Pancreas (tissue), 10 donors: ENCODE measurements at places on chromosomes 16 and 17. TPM values are rescaled to one million over a fixed set of nuclear protein-coding genes. Genes with fewer than 3 reads are reported as not detected.

GRCh38 chr16:57297856-57298255, 13.4 kb upstream of the PLLP start:
- no peaks in the 10 kb centered on the region for H3K4me1 ChIP-seq
- no peaks in the 10 kb centered on the region for H3K36me3 ChIP-seq
- no peak for DNase-seq
- no peak overlapping the region for H3K4me3 ChIP-seq
- H3K27ac ChIP-seq = no peak overlapping the region

Gene CDH5
- 5.2 TPM for total RNA-seq

Gene NUDT21
- total RNA-seq = 57.6 TPM

Gene CD300E
- total RNA-seq = 0.16 TPM

DNA sequence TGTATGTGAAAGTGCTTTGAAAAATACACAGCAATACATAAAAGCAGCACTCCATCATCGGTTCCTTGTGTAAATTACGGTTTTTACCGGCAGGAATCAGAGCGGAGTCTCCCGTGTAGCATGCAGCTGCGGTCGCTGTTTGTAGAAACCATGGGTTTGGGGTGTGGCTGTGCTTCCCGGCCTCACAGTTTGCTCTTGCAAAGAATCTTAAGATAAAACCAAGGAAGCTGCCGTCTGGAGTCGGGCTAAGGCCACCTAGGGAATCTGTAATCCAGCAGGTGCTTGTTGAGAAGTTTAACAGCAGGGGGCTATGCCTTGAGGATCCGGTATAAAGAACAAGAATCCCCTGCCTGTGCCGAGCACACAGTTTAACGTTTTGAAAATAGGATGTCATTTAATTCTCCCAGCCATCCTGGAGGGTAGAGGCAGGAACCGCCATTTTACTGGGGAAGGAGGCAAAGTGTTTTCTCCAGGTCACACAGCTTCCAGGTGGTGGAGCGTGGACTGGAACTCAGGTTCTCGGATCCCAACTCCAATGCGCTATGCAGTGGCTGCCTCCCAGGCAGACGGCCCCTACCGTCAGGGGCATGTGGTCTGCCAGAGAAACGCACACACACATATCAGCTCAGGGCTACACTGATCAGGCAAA, 6.0 kb upstream of the TLCD3A start:
- no peaks in the 10 kb centered on the region for H3K27me3 ChIP-seq
- no peak for DNase-seq
- H3K27ac ChIP-seq = no peak overlapping the region
- H3K36me3 ChIP-seq = no peaks in the 10 kb centered on the region
- H3K4me3 ChIP-seq = no peak overlapping the region

- no peak overlapping the region for H3K4me3 ChIP-seq
- DNase-seq = no peak
- no peaks in the 10 kb centered on the region for H3K27me3 ChIP-seq
Measured at GRCh38 chr16:27320261-27321012, 6.7 kb downstream of the IL4R start.

DNA sequence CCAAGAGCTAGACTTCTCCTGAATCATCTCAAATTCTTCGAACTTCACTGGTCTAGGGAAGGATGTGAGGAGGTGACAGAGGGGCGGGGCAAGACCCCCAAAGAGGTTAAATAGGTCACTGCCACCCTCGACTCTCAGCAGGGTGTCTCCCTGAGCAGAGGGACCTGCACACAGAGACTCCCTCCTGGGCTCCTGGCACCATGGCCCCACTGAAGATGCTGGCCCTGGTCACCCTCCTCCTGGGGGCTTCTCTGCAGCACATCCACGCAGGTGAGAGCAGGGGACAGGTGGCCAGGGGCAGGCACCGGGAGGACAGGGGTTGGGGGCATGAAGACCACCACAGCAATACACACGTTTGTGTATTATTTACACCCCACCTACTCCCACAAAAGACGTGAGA, 9.2 kb downstream of the CCL17 start:
- no peak for DNase-seq
- no peaks in the 10 kb centered on the region for H3K4me1 ChIP-seq
- H3K27me3 ChIP-seq = no peaks in the 10 kb centered on the region
- no peak overlapping the region for H3K27ac ChIP-seq
- H3K36me3 ChIP-seq = no peaks in the 10 kb centered on the region

GRCh38 chr16:48511071-48511540, 98.9 kb downstream of the N4BP1 start:
- H3K4me1 ChIP-seq = no peaks in the 10 kb centered on the region
- H3K27me3 ChIP-seq = no peaks in the 10 kb centered on the region
- H3K36me3 ChIP-seq = no peaks in the 10 kb centered on the region
- DNase-seq = no peak
- H3K4me3 ChIP-seq = no peak overlapping the region

Gene CHST6
- total RNA-seq = 0.13 TPM

DNA sequence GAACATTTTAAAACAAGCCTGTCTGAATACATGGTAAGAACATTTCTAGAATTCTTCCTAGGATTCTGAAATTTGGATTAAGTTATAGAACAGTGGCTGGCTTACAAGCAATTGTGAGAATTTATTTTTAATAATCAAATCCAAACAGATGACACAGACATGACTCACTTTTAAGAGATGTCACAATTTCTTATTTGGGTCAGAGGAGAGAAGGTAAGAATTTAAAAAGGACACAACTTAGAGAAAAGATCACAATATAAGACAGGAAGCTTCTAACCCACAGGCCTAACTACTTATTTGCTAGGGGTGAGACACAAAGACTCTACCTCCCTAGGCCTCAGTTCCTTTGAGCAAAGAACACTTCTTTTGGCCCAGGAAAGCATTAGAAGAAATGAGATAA, 32.7 kb downstream of the ZZEF1 start:
- DNase-seq = no peak
- H3K4me1 ChIP-seq = no peaks in the 10 kb centered on the region
- no peaks in the 10 kb centered on the region for H3K27me3 ChIP-seq
- peaks cover 2% of the 10 kb centered on the region for H3K36me3 ChIP-seq

Gene UTS2R
- 0.37 TPM for total RNA-seq

Gene MARVELD3
- total RNA-seq = 11.7 TPM

Gene ABCA10
- total RNA-seq = 1.6 TPM

Gene SRL
- total RNA-seq = 0.14 TPM

Gene MYH8
- total RNA-seq = not detected

Gene GDPD1
- 2.4 TPM for total RNA-seq

- H3K4me3 ChIP-seq = no peak overlapping the region
- no peak for DNase-seq
- H3K27ac ChIP-seq = no peak overlapping the region
Measured at GRCh38 chr17:51133365-51133764, 12.7 kb upstream of the SPAG9 start.

Gene HS3ST4
- total RNA-seq = not detected
